ENCODE measurements at places on chromosomes 2 and 18.

- no peak for DNase-seq
Observed at GRCh38 chr2:139628931-139629330, 848.7 kb upstream of the NXPH2 start.

- DNase-seq: peak; percentile 37
Observed at GRCh38 chr2:195543902-195544894, 112.8 kb upstream of the SLC39A10 start.

GRCh38 chr2:23993736-23994269 lies 16.1 kb upstream of the MFSD2B start:
- DNase-seq: no peak

DNA sequence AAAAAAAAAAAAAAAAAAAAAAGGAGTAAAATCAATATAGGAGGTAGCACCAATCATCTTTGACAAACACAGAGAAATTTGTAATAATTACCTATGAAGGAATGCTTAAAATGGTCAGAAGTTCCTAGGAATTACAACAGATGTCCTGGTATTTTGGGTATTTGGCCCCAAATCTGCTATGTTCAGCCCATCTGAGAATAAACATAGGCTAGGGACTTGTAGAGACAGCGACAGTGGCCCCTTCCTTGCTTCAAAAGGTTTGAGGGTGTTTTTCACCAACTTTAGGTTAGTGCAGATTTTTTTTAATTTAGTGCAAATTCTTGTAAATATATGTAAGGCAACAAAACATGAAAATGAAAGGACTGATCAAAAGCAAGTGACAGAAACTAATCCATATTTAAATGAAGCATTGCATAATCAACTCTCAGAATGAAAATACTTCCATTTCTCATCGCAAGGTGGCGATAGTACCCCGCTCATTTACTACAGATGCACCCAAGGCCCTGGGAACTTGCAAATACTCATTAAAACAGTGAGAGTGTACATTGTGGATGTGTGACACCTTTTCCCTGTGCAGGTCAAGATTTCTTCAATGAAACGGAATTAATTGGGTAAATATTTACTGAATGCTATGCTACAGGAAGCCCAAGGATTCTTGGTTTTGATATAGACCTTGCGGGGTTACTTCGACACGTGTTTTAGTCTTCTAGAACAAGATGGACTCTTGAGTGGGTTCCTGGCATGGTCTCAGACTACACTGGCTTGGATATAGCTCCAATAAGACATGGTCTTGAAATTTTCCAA lies 44.6 kb downstream of the FAM124B start:
- DNase-seq: peak; percentile 35

DNA sequence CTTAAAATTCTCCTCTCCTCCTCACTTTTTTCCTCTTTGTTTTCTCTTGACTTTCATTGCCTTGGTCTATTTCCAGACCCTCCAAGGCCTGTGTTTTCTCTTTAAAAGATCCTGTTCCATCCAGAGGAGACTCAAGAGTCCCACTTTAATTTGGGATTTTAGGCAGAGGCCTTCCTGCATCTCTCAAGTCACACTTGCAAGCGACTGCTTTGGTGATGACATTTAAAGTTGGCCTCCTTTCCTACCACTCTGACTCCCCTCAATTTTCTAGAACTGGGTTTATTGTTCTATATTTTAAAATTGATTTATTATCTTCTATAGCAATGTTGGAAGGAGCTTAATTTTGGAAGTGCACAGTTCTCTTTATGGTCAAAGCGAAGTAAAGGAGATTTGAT lies 16.3 kb downstream of the ASAP2 start:
- no peak for DNase-seq

DNA sequence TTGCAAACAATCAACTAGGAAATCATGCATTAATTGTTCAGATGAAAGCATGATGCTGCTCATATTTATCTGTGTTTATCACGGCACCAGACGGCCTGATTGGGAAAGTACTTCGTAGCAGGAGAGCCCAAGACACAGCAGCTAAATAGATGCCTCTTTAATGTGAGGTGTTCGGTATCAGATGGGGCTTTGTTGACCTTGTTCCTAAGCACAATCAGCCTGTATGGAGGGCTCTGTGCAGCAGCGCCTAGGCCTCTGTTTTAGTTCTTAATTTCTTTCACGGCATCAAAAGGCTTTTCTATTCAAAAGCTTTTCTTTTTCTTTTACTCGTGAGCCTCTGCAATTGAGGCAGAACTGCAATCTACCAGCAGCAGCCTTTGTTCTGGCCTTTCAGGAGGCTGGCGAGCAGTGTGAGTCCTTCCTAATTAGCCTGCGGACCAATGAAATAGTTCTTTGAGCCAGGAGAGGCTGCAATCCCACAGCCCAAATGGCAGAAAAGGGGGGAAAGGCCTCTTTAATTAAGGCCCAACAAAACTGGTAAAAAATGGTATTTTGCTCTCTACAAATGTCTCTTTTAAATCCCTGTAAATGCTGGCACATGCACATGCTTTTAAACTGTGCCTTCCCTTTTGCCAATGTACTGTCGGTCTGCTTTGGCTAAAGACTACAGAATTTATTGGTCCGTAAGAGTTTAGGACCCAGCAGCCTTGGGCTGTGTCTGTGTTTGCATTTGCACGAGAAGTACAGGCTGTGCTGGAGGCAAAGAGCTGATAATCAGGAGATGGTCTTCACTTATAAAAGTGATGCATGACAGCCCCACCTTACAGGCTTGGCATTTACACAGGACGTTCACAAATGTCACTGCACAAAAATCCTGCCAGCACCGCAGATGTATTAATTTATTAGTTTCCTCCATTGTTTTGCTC lies 159.6 kb downstream of the RND3 start:
- no peak for DNase-seq

GRCh38 chr18:58208207-58208932 lies 164.3 kb downstream of the NEDD4L start:
- DNase-seq: no peak

GRCh38 chr2:58339548-58340243 lies 98.6 kb upstream of the FANCL start:
- DNase-seq: no peak

GRCh38 chr2:108594132-108594981 lies 60.1 kb downstream of the LIMS1 start:
- no peak for DNase-seq

GRCh38 chr18:50848991-50849390 lies 29.2 kb upstream of the MRO start:
- DNase-seq: no peak

GRCh38 chr2:216139884-216140283 lies 30.7 kb downstream of the XRCC5 start:
- no peak for DNase-seq

- DNase-seq: no peak
Observed at GRCh38 chr2:156356014-156356754, 23.7 kb upstream of the NR4A2 start.

DNA sequence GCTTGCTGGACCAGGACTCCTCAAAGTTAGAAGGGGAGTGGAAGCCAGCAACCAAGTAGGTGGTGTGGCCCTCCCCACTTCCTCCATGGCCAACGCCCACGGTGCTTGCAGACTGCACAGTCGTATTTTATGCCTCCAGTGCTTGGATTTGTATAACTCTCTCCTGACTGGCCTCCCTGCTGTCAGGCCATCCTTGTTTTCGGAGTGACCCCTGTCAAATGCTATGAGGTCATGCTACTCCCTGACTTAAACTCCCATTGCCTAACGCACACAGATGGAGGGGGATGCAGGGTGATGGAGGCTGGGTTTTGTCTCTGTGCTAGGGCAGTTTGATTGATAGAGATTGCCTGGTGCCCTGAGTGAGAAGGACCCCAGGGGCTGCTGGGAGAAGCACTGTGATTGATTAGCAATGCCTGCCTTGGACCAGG lies 36.1 kb downstream of the GLI2 start:
- DNase-seq: no peak

DNA sequence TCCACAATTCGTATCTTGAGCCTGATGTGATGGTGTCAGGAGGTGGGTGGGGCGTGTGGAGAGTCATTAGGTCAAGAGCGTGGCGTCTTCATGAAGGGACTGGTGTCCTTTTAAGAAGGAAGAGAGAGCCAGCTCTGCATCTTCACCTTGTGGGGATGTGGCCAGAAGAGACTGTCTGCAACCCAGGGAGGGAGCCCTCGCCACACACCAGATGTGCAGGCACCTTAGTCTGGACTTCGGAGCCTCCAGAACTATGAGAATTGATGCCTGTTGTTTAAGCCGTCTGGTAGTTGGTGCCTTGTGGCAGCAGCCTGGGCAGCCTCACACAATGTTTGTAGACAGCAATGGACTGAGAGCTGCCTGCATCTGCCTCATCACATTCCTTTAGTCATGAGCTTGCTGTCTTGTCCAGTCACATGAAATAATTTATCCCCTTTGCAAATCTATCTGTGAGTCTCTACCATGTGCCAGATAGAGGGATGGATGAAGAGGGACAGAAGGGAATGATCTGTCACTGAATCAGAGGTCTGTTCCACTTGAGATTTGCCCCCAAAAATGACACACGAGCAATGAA lies 61.0 kb downstream of the MYT1L start:
- no peak for DNase-seq

GRCh38 chr2:209638346-209638745 lies 133.3 kb upstream of the UNC80 start:
- no peak for DNase-seq

GRCh38 chr2:241857041-241857541 lies 1.6 kb downstream of the PDCD1 start:
- no peak for DNase-seq

DNA sequence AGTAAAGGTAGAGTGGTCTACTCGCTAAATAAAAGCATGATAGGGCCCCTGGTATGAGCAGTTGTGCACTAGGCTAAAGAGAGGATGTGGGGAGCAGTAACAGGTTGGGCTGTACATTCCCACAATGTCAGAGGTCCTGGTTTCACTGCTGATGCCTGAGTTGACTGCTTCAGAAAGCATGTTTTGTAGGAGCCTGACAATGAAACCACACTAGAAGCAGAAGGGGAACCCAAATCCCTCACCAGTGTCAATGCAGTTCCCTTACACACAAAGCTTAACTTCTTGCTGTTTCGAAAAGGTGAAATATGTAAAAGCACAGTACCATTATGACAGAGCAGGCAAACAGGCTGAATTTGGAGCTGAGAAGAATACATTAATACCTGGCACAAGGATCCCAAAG lies 291.7 kb upstream of the KYNU start:
- DNase-seq: peak; percentile 3

DNA sequence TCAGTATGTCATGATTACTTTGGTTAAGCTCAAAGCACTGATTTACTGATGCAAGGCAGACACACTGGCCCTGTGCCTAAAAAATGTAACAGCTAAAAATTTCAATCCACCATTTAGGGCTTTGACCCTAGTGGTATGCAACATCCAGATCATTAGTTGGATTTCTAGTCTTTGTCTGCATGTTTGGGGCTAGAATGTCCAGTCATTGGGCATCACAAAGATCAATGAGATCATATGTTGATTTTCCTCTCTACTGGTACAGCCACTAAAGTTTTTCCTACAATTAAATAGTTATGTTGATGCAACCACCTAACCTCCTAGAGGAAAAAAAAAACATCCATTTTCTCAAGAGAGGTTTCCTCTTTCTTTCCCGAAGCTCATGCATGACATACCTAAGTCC lies 53.4 kb upstream of the REV1 start:
- no peak for DNase-seq

GRCh38 chr2:240457223-240458043 lies 22.0 kb downstream of the GPC1 start:
- DNase-seq: no peak

- no peak for DNase-seq
Observed at GRCh38 chr2:240461471-240462072, 26.1 kb downstream of the GPC1 start.

DNA sequence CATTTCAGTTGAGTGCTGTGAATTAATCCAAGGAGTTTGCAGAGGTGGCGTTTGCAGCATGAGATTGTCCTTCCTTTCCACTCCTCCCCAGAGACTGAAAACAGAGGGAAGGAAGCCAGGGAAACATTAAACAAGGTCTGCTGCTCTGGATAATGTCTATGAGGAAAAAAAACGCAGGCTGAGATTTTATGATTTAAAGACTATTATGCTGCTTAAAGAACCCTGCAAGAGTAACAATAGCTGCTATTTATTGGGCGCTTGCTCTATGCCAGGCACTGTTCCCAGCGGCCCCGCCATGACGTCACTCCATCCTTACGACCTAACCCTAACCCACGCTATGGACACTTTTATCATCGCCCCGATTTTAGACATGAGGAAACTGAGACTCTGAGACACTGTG lies 222.4 kb downstream of the BCL2 start:
- DNase-seq: no peak

- no peak for DNase-seq
Observed at GRCh38 chr2:226118471-226119429, 680.9 kb downstream of the IRS1 start.

DNA sequence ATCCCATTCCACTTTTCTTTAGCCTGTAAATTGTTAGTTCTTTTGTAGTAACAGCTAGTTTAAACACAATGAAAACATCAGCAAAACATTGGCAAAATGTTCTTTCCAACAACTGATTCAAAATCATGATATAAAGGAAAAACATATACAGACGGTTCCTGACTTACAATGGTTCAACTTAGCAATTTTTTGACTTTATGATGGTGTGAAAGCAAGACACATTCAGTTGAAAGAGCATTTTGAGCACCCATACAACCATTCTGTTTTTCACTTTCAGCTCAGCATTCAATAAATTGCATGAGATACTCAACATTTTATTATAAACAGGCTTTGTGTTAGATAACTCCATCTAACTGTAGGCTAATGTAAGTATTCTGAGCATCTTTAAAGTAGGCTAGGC lies 185.1 kb downstream of the NOL4 start:
- no peak for DNase-seq

- no peak for DNase-seq
Observed at GRCh38 chr2:182977463-182977862, 60.8 kb downstream of the NCKAP1 start.

DNA sequence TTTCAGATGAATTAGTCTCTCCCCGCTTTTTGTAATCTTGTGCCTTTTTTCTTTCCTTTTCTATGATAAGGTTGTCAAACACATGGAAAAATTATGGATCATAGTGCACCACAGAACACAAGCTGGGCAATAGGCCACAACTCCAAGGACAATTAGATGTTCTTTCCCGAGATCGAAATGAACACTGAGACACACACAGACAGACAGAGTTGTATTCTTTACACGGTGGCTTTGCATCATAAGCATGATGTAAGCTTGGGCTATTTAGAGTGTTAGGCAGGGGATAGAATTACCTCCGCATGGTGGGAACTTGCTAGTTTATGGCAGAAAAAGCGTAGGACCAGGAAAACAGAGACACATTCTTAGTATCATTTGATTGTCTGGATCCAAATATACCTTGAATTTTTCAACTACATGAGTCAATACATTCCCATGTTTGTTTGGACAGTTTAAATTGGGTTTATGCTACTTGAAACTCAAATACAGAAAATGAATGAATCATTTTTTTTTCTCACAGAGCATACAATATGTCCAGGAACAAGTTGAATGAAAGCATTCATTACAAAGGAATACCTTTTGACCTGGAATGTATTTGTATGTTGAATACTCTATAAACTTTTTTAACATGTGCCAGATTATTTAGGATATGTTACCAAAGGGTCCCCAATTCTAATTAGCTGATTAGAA lies 1611.5 kb upstream of the TMEFF2 start:
- no peak for DNase-seq

- no peak for DNase-seq
Observed at GRCh38 chr18:79218605-79219190, 149.5 kb downstream of the ATP9B start.

GRCh38 chr2:154623819-154624218 lies 74.7 kb upstream of the KCNJ3 start:
- DNase-seq: no peak
